ENCODE measurements at places on chromosomes 1 and 21.
A peak's percentile ranks its signal among the peaks of the same experiment; 100 is the strongest.

DNA sequence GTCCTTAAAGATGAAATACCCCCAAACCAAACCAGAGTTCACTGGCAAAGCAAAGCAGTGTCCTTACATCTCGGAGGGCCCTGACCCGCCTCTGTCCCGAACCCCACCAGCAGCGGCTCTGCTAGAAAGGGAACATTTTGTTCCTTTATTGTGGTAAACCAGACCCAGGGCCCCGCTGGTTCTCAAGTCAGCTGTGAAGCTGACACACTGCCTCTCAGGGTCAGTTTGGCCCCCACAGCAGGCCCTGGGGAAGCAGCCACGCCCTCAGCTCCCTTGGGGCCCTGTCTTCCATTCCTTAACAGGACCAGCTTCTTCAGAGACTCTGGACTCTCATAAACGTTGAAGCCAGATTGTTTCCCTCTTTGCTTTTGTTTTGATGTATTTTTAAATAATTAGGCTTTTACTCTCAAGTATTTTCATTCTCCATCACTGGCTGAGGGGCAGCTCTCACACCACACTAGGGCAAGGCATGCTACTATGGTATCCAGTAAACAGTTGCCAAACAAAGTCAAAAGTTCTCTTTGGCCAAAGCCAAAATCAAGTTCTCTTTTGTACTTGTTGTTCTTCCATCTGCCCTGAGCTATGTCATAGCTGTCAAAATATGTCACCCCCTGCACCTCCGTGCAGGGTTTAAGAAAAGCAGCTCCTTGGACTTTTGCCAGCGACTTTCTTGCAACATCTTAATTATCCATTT is 61.1 kb upstream of the ANGPTL1 start:
- no peak for DNase-seq

GRCh38 chr21:25988738-25989137 is 181.8 kb downstream of the APP start:
- DNase-seq, result no peak

DNA sequence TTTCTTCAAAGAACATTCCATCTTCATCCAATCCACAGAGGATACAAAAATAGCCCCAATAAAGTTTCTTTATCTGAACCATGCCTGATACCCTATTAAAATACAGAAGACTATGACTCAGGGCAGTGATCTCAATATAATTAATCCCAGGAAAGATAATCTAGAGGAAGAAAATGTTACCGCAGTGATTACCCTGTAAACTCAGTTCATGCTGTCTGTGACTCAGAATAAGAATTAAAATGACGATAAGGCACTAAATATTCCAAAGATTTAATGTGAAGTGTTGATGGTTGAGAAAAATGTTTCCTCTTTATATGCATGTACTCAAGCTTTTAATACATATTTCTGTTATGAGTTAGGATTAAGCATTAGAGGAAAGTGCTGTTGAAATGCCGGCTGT is 88.6 kb upstream of the LYPLAL1 start:
- no peak for DNase-seq

GRCh38 chr1:11129649-11130390 is 30.2 kb upstream of the EXOSC10 start:
- DNase-seq, result no peak

DNA sequence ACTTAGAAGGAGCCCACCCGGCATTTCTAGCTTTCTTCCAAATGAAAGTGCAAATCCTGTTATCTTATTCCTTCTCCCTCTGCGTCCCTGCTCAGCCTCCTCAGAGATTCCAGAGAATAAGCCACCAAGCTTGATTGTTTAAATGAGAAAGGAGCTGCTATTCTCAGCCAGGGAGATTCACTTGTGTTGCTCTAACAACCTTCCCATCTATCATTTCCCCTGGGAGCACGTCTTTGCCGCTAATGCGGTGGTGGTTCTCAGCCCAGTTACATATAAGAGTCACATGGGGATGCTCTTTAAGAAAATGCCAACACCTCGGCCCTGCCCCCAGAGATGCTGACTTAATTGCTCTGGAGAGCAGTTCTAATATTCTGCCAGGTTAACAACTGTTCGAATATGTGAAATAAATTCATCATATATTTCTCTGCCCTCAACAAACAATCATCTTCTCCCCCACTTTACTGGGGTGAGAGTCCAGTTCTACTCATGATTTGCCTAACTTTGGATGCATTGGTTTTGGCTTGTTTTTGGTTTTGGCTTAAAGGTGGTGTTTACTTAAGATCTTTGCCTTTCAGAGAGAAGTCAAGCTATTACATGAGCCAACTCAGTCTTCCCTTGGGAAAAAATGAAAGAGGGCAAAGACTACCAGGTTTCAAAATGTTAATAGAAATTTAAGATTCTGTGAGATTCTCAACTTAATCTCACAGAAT is 213.9 kb downstream of the SEC16B start:
- no peak for DNase-seq

- DNase-seq, result no peak
Measured at GRCh38 chr1:50985094-50985493, 15.0 kb downstream of the CDKN2C start.

GRCh38 chr1:154755858-154756730 is 114.0 kb downstream of the KCNN3 start:
- no peak for DNase-seq

DNA sequence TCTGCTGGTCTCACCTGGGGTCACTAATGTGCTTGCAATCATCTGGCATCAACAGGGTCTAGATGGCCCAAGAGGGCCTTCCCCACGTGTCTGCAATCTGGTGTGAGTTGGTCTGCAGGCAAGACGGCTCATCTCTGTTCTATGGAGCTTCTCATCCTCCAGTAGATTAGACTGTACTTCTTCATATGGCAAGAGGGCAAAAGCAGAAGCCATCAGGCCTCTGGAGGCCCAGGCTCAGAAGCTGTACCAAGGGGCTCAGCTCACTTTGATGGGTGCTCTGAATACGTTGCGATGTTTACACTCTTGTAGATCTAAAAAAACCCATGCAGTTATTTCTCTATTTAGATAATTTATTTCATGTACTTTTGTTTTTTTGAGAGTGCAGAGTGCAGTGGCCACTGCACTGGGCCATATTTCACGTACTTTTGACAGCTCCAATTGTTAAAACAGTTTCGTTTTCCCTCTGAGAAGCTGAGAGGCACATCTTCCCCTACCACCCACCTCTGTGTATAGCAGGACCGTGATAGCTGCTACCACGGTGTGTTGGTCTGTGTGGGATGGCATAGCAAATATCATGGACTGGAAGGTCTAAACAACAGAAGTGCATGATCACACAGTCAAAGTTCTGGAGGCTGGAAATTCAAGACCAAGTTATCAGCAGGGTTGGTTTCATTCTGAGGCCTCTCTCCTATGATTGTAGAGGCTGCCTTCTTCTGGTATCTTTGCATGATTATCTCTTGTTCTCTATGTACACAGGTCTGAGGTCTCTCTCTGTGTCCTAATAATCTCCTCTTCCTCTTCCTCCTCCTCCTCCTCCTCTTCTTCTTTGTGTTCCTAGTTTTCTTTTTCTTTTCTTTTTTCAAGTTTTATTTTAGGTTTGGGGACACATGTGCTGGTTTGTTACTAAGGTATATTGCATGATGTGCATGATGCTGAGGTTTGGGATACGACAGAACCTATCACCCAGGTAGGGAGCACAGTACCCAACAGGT is 17.0 kb downstream of the CITED4 start:
- no peak for DNase-seq

DNA sequence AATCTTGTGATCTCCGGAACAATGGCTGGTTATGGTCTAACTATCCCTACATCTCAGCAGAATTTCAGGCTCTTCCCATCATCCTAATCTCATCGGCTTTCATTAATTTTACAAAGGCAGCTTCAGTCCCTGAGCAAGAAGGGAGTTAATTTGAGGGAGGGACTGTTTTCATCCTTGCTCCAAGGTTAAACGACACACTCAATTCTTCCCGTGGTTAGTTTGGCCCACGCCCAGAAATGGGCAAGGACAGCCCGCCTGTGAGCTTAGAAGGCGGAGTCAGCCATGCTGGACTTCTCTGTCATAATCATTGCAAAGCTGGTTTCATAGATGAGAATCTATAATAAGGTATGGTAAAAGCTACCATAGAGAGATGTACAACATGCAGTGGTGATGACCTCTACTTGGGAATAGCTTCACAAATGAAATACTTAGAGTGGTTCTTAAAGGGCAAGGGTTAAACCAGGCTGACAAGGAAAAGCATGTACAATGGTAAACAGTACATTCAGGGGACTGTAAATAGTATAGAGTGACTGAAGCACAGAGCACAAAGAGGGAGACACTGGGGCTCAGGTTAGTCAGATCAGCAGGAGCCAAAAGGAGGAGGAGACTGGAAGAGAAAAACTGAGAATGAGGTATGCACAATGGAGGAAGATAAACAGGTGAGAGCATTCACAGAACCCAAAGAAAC is 108.8 kb downstream of the SMYD3 start:
- DNase-seq, result no peak

DNA sequence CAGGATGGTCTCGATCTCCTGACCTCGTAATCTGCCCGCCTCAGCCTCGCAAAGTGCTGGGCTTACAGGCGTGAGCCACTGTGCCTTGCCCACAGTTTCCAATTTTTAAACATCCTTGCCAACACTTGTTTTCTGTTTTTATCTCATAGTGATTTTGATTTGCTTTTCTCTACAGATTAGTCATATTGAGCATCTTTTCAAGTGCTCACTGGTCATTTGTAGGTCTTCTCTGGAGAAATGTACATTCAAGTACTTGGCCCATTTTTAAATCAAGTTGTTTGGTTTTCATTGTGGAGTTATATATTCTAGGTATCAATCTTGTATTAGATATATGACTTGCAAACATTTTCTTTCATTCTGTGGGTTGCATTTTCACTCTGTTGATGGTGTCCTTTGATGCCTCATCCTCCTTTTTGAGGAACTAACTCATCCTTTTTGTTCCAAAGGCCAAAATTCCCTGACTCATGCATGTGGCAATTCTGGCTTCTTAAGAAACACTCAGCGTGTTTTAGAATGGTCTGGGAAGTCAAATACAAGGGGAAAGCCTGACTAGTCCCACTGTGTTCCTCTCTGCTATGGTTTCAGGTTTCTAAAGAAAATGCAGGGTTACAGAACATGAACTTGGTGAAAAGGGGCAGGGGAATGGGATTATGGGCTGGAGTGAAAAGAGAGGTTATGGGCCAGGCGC is 37.3 kb downstream of the PTAFR start:
- DNase-seq, result peak; percentile 8

DNA sequence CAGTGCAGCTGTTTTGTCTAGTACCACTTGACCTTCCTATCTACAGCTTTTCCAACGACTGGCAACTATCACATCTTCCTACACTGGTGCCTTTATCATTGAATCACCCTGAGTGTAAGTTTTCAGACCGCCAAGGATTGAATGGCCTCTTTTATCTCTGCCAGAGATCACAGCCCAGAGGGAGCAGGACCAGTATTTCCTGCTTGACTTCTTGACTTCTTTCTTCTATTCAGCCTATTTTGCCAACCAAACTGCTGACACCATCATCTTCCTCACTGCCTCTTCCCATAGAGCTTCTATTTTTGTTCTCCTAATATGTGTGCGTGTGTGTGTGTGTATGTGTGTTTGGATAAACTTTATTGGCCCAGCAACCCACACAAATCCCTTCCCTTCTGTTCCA is 53.8 kb downstream of the SERBP1 start:
- DNase-seq, result no peak

GRCh38 chr1:7517611-7518330 is 253.3 kb upstream of the VAMP3 start:
- no peak for DNase-seq

DNA sequence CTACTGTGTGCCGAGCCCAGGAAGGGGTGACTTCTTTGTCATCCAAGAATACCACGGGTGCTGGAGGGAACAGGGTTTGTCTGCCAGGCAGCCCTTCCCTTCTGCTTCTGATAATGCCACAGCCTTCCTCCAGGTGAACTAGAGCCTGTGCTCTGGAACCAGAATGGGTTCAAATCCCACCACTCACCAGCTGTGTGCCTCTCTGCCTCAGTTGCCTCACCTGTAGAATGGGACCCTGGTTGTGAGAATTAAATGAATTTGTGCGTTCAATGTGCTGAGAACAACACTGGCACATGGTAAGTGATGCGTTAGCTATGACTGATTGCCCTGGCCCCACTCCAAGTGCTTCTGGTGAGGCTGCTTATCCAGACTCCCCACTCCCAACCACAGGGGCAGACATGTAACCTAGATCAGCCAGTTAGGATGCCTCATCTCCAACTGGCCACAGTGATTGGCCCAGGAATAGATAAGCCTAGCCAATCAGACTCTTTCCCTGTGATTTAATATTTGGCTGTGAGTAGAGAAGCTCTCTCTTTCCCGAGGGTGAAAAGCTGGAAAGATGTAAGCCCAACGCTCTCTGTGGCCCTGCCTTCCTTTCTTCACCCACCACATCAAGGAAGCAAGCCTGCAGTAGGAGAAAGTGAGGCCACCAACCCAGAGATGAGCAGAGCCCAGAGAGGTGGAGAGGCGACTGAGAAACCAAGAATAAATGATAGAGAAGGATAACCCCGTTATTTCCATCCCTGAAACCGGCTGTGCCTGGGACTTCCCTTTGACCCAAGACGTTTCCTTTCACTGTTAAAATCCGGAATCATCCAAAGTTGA is 20.8 kb upstream of the LAPTM5 start:
- DNase-seq, result peak; percentile 34

DNA sequence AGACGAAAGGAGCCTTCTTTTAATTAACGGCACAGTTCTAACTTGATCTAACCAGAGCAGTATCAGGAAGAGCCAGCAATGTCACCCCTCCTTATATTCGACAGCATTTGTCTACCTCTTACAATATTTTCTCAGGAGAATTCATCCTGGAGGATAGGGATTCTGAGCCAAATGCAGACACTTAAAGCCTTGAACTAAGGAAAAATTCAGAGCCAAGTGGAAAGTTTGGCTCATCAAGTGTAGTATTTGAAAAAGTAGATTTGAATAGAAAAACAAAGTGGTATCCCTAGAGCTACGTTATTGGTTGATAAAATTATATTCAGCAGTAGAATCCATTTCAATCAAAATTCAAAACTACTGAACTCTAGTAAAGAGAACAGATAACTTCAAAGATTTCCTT is 732.0 kb upstream of the ADGRL2 start:
- DNase-seq, result no peak

- DNase-seq, result no peak
Measured at GRCh38 chr1:44442791-44443190, 37.7 kb downstream of the RNF220 start.

DNA sequence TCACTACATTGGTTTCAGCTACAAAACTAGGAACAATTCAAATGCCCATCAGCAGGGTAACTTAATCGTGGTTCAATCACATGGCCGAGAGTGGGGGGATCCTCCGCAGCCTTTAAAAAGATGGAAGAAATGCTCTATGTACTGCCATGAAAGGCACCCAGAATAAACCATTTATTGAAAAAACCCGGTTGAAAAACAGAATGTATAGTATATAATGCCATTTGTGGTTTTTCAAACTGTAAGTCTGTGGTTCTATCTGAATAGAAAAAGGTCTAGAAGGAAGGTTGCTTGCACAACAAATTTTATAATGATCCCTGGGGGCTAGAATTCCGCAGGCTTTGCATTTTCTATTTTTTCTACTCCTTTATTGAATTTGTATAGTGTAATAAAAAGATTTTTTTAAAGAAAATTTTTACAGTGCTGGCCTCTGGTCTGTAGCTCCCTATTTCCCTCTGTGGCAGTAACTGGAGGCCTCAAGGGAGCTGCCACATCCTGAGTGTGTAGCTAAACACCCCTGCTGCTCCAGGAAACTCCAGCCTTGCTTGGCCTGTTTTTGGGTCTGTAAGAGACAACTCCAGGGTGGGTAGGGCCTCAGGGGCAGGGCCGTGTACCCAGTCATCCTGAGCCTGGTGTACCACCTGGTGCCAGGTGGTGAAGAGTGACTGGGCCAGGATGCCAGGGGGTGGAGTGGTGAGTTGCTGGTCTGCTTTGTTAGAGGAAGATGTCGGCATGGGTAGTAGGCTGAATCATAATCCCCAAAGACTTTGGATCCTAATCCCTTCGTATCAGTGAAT is 51.5 kb upstream of the EPS8L3 start:
- no peak for DNase-seq

GRCh38 chr21:43619856-43620255 is 39.4 kb downstream of the HSF2BP start:
- DNase-seq, result no peak
